ENCODE measurements at places on chromosomes 3 and 15.

DNA sequence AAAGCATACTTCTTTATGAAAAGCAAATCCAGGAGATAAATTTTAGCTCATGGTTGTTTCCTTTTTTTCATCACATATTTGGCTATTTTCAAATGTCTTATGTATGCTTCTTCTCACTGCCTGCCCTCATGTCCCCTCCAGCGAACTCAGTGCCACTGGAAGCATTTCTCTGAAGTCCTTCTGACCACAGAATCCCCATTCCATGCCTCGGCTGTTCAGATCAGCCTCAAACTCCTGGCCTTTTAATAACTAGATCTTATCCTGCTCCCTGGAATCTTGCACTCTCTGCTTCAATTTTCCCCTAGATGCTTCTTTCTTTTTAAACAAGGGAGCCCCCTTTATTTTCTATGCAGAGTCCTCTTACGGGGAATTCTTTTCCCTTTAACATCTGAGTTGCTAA, 10.1 kb downstream of the ETV5 start:
- no peak for DNase-seq

- no peak for DNase-seq
Measured at GRCh38 chr3:39126532-39127071, 19.1 kb downstream of the TTC21A start.

DNA sequence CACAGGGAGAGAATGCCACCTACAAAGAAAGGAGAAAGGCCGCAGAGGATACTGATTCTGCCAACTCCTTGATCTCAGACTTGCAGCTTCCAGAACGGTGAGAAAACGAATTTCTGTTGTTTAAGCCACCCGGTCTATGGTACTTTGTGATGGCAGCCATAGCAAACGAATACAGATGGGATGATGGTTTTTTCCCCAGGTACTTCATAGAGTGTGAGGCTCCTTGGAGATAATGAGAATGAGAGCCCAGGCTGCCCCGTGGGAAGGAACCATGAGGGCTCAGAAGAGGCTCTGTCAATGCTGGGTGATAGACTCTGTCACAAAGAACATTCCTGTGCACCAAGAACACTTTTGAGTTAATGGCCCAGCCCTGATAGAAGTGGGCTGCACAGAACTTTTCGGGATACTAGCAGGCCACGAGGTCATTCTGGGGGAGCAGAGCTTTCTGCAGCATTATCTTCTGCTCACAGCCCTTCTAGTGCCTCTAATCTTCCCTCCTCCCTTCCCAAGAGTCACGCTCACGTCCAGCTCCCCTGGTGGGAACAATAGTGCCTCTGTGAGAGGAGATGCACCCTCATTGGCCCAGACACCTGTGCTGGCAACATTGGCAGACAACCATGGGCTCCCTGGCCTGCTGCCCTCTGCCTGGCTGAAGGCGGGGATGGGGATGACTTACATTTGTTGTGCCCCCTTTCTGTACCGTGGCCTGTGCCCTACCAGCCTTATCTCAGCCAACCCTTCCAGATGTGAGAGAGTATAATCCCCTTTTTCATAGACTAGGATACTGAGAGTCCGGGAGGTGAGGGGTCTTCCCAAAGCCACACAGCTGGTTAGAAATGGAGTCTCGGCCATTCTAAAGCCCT, 5.2 kb upstream of the RLBP1 start:
- no peak for DNase-seq

GRCh38 chr3:102741105-102741504, 306.3 kb downstream of the ZPLD1 start:
- DNase-seq = no peak

DNA sequence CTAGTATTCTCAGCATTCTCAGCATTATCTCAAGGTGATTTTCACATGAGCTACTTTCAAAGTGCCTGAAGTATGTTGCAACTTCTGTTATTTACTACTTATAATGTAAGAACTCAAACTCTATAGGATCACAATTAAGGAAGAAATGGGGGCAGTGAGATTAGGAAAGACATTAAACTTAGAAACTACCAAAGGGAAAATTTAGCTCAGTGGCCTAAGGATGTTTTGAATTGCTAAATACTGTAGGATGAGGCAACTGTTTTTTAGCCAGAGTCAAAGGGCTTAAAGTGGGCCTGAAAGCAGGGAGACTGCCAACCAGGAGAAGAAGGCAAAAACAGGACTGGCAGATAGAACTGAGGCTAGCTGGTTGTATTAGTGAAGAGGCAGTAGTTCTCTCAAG, 55.5 kb upstream of the MBNL1 start:
- DNase-seq = no peak

DNA sequence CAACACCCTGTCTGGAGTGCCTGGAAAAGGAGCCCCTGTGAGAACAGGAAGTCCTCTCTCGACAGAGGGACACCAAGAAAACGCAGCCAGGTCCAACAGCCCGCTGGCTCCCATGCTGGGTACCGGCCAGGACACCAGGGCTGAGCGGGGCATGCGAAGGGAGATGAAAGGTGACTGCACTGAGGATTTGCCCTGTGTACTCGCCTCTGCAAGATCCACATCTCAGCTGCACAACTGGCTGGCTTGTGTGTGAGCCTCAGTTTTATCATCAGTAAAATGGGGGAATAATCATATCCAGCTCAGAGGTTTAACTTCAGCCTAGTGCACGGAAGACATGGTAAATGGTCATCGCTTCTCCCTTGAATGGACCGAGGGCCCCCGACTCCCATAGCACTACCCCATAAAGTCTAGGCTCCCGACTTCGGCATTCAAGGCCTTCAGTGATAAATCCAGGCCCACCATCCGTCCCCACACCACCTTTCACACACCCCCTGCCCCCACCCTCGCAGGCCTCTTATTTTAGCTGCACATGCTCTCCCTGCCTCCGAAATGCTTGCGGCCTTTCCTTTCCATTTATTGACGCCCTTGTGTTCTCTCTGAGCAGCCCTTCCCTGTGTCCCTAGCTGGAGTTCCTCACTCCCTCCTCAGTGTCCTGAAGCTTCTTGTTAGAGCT, 15.8 kb downstream of the ISG20 start:
- no peak for DNase-seq

DNA sequence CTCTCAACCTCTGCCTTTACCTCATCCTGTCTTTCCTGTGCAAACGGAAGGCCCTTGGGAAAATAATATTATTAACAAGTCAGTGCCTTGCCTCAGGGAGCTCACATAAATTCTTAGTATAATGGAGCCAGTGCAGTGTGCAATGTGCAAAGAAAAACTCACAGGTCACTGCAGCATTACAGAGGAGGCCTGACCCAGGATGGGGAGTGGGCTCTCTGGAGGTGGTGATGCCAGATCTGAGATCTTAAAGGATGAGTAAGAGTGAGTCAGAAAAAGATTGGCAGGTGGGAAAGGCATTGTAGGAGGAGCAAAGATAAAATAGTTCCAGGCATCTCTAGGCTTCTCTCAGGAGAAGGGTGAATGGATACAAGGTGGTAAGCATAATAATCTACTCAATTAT, 185.6 kb upstream of the ADAMTS9 start:
- no peak for DNase-seq
